GM19239 (cell line): ENCODE measurements at places on chromosomes 13 and 19.

- DNase-seq: no peak
Observed at GRCh38 chr13:27177852-27178251, 6.2 kb upstream of the USP12 start.

DNA sequence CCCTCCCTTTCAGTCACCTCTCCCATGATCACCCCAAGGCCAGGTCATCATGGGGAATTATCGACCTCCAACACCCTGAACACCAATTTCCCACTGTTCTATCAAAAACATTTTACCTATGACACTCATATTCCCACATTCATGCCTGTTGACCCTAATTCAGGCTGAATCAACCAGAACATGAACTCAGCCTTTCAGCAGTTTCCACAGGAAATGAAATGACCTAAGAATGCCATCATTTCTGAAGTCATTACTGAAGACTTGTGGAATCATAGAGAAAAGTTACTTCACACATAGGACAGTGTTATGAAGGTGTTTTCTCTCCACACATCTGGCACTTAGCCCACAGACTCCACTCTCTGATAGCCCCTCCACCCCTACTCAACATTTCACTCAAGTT is 29.9 kb upstream of the FAM124A start:
- no peak for DNase-seq

GRCh38 chr19:53041366-53041765 is 3.2 kb upstream of the ERVV-2 start:
- no peak for DNase-seq

GRCh38 chr13:27053210-27053884 is 118.3 kb downstream of the USP12 start:
- DNase-seq: no peak

- no peak for DNase-seq
Observed at GRCh38 chr13:80783926-80784565, 443.1 kb upstream of the SPRY2 start.

- no peak for DNase-seq
Observed at GRCh38 chr19:3932931-3933810, at the start of gene NMRK2. TSS of gene NMRK2 (plus strand) at chr19:3933069. CDS start at chr19:3933672, 603 bp downstream.

GRCh38 chr19:39474139-39474620 is 6.5 kb upstream of the TIMM50 start:
- DNase-seq: no peak
